ENCODE measurements at places on chromosomes 6 and 20.

- DNase-seq, result peak; percentile 7
These were observed 76.6 kb upstream of the CST7 start for GRCh38 chr20:24872291-24873024.

GRCh38 chr6:44833248-44833647, 445.7 kb downstream of the CDC5L start:
- no peak for DNase-seq

DNA sequence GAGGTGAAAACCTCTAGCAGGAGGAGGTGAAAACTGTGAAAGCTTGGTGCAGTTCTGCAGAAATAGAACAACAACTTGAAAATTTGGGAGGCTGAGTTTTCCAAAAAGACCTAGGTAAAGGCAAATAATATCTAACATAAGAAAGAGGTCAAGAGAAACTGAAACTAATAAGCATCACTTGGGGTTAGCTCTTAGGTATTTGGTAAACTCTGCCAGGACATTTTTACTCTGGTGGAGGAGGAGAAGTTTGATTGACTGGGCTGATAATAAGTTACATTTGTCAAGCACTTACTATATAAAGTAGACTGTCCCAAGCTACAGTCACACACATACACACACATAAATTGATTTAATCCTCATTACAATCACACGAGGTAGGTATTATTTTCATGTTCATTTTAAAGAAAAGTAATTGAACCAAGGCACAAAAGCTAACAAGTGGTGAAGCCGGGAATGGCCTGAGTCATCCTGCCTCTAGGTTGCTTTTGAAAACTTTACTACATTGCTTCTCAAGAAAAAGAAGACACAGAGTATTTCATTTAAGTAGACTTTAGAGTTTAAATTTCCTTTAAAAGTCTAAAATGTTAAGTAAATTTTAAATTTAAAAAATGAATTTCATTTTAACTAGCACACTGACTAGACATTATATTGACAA, 275.5 kb downstream of the PTPRK start:
- DNase-seq, result no peak

- peak; percentile 53 for DNase-seq
These were observed 174.1 kb downstream of the BMP7 start for GRCh38 chr20:57092112-57092899.

- no peak for DNase-seq
These were observed 2.0 kb downstream of the HFE start for GRCh38 chr6:26089272-26089671.

DNA sequence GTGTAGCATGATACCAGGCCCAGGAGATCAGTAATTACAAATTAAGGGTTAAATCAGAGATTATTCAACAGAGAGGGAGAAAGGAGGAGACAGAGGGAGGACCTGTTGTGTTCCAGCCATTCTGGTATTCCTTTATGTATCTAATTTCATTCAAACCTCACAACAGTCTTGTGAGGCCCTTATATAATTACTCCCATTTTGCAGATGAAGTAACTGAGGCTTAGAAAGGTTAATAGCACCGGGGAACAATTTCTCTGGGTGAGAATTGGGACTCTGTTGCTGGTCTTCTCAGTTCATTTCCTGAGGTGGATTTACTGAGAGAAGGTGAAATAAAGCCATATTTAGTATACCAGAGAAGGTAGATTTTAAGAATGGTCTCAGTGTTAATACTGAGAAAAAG, 66.6 kb downstream of the C6orf52 start:
- DNase-seq, result no peak

GRCh38 chr6:24273096-24273870, 84.6 kb downstream of the DCDC2 start:
- no peak for DNase-seq

DNA sequence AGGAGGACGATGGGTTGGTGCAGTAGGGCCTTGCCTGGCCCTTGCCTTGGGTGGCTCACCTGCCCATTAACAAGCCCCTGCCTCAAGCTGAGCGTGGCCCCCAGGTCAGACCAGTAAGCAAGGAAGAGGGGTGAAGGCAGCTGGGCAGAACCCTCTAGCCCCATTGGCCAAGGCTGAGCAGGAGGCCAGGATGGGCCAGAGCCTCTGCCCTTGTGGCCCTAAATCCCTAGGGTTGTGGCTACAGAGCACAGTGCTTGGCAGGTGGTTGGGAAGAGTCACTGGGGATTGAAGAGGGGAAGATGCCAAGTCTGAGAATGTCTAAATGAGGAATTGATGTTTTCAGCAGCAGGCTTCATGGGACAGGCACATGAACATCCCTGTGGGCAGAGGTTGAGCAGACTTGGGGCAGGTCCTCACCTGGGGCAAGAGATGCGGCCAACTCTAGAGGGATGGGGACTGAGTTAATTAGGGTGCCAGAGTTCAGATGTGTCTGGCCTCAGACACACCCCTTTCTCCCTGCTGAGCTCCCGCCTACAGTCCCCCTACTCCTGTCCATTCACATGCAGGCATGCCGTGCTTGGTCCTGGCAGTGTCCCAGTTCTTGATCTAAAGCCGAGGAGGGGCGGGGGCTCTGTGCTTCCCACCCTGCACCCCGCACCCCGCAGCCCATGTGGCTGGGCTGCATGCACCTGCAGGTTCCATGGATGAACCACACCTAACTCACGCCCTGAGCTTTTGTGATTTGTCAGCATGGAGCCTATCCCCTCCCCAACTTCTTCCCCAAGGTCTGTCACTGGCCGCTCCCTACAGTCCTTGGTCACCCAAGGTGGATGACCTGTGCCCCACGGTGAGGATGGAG, 9.8 kb downstream of the GTSF1L start:
- no peak for DNase-seq

GRCh38 chr20:44430270-44431065, 45.2 kb upstream of the TTPAL start:
- no peak for DNase-seq

DNA sequence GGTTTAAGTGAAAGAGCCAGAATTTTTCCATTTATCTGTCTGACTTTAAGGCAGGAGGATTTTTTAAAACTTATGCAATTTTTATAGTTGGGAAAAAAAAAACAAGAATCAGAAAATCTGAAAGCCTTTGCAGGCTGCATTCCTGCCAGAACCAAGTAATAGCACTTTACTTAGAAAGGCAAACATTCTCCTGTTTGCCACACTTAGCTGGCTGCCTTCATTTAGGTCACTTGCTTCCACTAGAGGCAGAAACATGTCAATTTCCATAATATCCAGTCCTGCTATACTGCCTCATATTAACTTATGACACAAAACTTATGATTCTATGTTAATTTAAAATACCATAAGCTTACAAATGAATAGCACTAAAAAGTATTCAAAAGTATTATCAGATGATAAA, 425.8 kb downstream of the FRK start:
- DNase-seq, result no peak

DNA sequence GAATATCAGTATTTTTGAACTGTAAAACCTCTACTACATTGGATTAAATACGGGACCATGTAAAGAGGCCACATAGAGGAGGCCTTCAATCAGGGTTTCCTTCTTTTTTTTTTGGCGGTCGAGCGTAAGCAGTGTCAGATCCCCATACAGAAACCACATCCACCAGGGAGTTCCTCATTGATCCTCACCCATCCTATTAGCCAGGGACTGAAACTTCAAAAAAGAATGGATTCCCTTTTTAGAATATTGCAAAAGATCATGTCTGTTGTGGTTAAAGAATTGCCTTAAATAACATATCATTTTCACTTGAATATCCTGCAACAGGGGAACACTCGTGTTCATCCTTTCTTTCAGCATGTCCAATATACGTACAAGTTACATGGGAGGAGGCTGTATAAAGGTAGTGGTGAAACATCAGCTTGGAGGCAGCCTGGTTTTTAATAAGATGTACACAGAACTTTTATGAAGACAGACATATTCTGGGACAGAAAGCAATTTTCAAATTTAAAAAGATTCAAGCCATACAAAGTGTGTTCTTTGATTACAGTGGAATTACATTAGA, 96.1 kb downstream of the PPP1R14C start:
- no peak for DNase-seq

DNA sequence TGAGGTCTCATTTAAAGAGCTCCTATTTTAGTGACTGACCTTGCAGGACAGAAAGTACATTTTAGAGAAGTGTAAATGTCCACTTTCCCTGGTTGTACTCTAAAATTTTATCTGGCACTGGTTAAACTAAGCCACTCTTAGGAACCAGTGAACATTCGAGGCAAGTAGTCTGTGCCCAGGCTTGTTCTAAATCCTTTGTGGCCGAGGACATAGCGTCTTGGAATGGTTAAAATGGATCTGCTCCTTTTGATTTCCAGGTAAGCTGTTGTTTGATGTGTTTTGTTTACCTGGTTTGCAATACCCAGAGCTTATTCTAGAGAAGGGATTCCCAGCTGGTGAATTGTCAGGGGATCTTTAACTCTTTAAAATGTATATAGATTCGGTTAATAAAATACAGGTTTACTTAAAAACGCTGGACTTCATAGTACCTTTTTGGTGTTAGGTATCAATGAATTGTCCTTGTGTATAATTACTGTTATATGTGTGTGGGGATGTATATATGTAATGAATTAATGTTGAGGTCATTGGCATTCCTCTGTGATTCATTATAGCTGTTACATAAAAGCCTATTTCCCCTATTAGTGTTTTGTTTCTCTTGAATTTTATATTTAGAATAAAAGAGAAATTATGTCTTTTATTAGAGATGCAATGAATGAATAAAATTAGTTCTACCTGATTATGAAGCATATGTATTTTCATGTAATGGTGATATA, 15.8 kb downstream of the SNX9 start:
- no peak for DNase-seq

- DNase-seq, result peak; percentile 76
These were observed 24.8 kb downstream of the BACH2 start for GRCh38 chr6:90271831-90272230.

- DNase-seq, result no peak
These were observed 269.3 kb downstream of the DLL1 start for GRCh38 chr6:170021579-170021978.

- no peak for DNase-seq
These were observed 43.9 kb downstream of the PLCB4 start for GRCh38 chr20:9112541-9113515.

DNA sequence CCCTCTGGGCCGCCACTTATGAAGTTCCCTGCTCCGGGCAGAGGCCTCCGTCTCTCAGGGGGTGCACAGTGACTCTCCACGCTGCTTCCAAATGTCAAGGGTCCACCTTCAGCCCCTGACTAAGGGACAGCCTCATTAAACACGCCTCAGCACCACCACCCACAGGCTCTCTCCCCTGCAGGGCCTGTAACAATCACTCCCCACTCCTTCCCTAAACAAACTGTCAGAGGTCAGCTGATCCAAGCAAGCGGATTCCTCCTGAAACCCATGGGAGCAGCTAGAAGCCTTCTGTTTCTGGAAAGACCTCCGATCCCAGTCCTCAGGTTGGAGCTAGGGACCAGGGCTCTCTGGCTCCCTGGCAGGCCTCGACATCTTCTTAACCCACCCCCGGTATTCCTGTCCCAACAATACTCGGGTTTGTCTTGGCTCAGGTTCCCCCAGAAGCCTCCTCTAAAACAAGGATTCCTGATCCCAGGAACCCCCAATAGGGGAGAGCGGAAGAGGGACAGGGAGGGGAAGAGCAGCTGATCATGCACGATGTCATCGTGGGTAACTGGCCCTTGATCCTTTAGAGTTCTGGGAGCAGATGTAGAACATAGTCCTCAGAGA, 181.0 kb downstream of the ZNF217 start:
- no peak for DNase-seq

GRCh38 chr6:40457261-40457660, 129.9 kb downstream of the LRFN2 start:
- DNase-seq, result no peak

DNA sequence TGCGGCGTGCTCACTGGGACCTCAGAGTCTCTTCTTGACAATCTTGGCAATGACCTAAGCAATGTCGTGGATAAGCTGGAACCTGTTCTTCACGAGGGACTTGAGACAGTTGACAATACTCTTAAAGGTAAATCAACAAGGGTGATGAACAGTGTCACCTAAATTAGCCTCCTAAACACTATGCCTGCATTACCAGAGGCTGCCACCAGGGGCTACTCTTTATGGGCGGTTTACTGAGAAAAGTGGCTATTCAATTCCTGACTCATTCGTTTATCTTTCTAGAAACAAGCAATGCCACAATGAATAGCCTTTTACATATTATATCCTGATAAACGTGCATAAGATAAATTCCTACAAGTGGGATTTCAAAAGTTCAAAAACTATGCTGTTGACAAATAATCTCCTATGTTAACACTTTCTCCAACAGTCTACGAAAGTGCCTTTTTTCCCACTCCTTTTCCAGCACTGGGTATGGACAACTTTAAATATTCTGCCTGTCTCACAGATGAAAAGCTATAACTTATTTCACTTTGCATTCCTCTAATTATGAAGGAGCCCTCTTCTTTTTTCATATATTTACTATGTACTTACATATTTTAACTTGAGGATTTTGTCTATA, 1.3 kb downstream of the BPIFA2 start:
- DNase-seq, result no peak

- no peak for DNase-seq
These were observed 150.1 kb downstream of the DOK5 start for GRCh38 chr20:54625497-54625896.

DNA sequence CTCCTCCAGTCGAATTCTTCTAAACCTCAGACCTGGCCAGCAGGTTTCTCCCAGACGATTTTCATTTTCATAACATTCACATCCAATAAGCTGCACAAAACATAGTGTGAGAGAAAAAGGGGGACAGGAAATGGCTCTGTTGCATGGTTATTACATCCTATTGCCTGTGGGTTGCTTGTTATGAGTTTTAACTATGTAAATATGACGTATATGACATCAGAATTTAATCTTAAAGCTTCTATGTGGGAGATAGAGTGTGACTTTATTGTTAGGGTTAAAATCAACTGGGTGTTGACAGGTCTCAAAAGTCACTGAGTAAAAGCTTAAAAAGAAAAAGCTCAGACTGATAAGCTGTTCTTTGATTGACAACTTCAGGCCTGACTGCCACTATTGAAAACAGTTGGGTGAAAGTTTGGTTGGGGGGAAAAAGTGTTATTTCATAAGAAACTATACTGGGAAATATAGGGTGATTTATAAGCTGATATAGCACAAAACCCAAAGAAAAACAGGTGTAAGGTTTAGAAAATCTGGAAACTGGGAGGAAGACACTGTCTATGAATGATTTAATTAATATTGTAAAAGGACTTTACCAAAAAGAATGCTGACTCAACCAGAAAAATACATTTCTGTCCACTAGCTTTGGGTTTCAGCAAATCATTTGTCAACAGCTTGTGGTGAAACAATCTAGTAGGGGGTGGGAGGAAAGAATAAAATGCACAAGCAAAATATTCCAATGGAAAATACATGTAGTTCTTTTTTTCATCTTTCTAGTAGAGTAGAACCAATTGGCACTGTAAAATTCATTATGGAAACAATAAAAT, 134.1 kb upstream of the CEP162 start:
- no peak for DNase-seq

DNA sequence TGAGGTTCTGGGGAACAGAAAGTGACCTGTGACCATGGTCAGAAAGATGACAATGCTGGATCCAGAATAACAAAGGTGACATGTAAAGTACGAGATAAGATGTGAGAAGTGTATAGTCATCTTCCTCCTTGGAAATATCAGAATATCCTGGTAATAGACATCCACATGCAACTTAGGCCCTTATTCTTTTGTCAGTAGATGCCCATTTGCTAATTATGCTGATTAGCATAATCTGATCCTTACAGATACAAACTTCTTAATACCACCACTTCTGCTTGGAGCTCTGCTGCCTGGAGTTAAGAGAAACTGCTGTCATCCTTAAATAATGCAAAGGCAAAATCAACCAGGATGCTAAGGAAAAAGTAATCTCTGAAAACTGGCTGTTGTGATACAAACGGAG, 91.3 kb downstream of the KIF16B start:
- no peak for DNase-seq

GRCh38 chr20:20827992-20828597, 115.7 kb upstream of the RALGAPA2 start:
- no peak for DNase-seq
